T-cell (primary cell): ENCODE measurements at places on chromosomes 13 and 19. TPM values are rescaled to one million over a fixed set of nuclear protein-coding genes. Genes with fewer than 3 reads are reported as not detected.
A peak's percentile ranks its signal among the peaks of the same experiment; 100 is the strongest.

DNA sequence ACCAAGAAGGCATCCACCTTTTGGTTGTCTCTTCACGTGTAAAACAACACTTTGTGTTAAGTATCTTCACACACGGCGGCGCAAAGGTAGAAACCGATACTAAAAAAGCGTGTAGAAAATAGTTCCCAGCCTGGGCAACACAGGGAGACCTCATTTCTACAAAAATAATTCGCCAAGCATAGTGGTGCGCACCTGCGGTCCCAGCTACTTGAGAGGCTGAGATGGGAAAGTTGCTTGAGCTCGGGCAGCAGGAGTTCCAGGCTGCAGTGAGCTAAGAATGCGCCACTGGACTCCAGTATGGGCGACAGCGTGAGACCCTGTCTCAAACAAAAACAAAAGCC lies 573 bp upstream of the ERCC5 start:
- no peak for DNase-seq

DNA sequence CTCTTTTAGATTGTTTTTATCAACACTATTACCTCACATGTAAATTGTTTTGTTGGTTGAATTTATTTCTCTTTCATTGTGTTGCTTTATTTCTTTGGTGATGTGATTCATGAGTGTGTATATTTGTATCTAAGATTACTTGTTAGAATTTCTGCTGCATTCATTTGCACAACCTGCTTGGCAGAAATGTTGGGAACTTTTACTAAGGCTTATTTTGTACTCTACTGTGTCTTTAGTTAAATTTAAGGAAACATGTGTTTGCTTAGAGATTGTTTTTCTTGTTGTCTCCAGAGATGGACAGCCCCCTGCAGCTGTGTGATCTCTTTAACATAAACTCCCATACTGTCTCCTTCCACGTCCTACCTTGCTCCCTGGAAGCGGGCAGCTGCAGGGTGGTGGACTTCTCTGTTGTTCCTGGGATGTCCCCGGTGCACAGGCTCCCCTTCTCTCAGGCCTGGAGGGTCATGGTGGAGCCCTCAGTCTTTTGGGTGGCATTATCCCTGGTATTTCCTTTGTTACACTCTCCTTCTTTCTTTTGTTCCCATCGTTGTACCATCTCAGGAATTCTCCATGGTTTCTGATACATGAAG lies 212.0 kb upstream of the SPRY2 start:
- DNase-seq = no peak

- DNase-seq = peak; percentile 93
These were observed 1.3 kb downstream of the HCST start for GRCh38 chr19:35903550-35904179.

- DNase-seq = no peak
These were observed 115.0 kb downstream of the COG6 start for GRCh38 chr13:39770221-39771090.

GRCh38 chr19:57348136-57348535 lies 2.9 kb upstream of the ZNF304 start:
- DNase-seq = no peak

GRCh38 chr13:110280985-110281688 lies 25.8 kb downstream of the COL4A1 start:
- no peak for DNase-seq

GRCh38 chr13:113448545-113448884 lies 4.8 kb downstream of the ADPRHL1 start:
- DNase-seq = no peak

DNA sequence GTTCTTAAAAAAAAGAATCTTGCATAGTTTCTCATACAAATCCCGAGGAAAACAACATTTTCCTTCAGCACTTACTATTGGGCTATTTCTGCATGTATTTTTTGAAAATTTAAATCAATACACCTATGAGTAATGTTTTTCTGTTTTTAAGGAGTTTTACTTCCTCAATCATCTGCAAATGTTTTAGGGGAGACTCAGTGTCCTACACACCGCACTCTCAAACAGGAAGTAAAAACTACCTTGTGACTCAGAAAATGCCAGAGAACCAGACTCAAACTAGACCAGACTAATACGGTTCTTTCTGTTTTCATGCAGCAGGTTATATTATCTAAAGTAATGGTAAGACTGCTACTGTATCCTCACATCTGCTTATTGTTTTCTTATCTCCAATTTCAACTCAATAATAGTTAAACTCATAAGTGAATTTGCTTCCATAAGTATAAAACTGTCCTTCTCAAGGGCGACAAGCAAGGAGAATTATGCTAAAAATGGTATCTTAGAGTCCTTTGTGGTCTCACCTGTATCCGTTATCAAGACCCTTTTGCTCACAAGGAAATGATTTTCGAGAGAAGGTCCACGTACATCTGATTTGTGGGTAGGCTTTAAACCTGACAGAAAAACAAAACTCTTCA lies 52.5 kb downstream of the FLT3 start:
- no peak for DNase-seq

DNA sequence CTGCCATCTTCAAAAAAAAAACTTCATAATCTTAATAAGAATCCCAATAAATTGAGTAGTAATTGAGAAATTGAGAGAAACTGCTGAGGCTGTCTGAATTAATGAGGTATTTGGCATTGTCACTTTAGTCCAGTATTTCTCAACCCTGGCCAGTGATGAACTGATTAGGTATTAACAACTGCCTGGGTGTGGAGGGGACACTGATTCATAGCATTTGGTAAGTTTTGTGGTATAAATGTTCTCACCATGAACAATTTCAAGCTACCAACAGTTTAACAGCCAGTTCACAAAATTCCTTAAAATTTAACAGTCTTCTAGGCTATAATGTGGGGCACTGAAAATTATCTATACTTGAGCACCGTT lies 18.3 kb downstream of the GPC6 start:
- DNase-seq = no peak

SULT2A1 gene
- 0.30 TPM for total RNA-seq

FARP1 gene
- total RNA-seq = 0.51 TPM

URAD gene
- total RNA-seq = not detected

NCAN gene
- total RNA-seq = not detected
